CD8-positive, alpha-beta T cell (primary cell): ENCODE measurements at places on chromosomes 16 and 17.
A peak's percentile ranks its signal among the peaks of the same experiment; 100 is the strongest.

GRCh38 chr16:89360760-89361435, 129.5 kb downstream of the ANKRD11 start:
- peak; percentile 69 for DNase-seq

DNA sequence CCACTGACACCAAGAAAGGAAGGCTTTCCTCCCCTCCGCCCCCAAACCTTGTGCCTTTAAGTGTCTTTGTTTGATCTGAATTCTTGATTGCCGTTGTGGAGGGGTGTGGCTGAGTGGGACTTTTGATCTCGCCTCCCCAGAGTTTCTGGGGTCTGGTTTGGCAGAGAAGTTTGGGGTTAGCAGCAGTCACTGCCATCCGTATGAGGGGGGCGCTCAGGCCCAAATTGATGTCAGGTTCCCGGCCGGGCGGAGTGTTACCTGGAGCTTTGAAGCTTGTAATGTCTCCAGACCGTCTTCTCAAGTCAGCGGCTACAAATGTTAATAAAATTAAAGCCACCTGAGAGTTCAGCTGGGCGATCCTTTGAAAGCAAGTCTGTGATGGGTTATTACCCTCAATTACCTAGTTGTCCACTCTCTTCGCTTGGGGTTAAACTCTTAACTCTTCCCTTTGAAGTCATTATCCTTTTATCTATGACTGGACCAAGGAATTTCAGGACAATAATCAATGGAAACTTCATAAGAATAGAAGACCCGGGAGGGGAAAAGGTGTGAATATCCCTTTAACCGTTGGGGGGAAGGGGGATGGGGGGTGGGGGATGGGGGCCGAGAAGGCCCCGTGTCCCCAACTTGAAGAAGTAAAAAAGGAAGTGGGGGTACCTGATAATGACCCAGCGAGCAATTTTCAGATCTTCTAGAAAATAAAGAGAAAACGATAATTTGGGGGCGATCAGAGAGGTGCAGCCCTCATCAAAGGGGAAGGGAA, 31.8 kb upstream of the AXIN2 start:
- no peak for DNase-seq

DNA sequence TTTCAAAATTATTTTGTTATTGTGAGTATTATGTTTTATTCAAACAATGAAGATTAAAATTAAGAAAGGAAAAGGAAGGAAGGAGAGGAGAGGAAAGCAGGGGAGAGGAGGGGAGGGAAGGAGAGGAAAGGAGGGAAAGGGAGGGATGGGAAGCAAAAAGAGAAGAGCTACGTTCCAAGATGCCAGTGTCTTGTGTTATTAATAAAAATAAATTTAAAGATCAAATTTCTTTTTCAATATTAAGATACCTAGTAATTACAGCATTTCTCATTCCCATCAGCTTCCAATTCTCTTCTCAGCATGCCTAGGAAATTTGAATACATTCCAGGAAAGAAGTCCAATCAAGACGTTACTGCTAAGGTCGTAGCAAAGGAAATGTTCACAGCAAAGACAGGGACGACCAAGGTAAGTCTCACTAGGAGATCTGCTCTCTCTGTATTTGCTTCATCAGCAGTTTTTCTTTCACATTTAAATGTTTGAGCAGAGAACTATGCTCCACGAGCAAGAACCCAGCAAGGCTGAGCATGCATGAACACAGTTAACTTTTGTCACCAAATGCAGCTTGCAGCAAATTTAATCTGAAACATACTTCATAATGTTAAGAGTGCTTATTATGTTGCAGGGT, 63.3 kb upstream of the HLF start:
- DNase-seq: no peak

- DNase-seq: no peak
Measured at GRCh38 chr17:45001310-45001709, 33.2 kb upstream of the C1QL1 start.

DNA sequence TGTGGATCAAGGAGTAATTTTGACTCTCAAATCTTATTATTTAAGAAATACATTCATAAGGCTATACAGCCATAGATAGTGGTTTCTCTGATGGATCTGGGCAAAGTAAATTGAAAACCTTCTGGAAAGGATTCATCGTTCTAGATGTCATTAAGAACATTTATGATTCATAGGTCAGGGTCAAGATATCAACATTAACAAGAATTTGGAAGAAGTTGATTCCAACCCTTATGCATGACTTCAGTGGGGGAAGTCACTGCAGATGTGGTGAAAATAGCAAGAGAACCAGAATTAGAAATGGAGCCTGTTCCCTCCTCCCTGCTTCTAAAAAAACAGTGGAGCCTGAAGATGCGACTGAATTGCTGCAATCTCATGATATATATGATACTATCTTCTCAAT, 36.6 kb upstream of the HNF1B start:
- no peak for DNase-seq

- DNase-seq: peak; percentile 85
Measured at GRCh38 chr17:5418858-5419355, 555 bp downstream of the NUP88 start.

DNA sequence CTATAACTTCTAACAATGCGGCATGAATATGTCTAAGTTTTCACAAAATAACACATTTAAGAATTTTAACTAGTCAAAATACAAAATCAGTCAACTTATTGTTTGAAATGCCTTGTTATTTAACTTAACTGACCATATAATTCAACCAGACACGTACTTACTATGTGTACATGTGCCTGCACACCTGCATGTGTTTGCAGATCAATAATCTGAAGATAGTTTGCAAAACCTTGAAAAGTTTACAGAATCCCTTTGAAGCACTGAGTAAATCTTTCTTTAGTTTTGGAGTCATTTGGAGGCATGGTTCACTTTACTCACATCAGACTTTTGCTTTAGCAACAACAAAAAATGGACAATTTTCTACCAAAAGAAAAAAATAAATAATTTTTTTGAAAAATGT, 363.8 kb downstream of the PMP22 start:
- no peak for DNase-seq

GRCh38 chr16:24993722-24994686, 21.2 kb downstream of the ARHGAP17 start:
- DNase-seq: no peak

GRCh38 chr17:7014995-7015958, 2.9 kb downstream of the RNASEK start:
- DNase-seq: peak; percentile 90

DNA sequence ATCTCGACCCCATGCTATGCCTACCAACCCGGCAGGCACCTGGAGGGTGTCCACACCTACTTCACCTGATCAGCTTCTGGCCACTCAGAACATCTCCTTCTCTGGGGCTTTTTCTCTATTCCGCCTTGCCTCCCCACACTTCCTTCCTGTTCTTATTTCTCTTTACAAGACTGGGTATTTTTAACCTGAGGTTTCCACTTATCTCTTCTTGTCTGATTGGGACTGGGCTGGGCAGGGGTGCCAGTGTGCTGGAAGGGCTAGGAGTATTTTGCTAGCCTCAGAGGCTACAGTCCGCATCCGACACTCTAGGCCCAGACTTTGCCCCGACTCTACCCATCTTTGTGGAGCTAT, 26.2 kb upstream of the ZNF652 start:
- peak; percentile 70 for DNase-seq

DNA sequence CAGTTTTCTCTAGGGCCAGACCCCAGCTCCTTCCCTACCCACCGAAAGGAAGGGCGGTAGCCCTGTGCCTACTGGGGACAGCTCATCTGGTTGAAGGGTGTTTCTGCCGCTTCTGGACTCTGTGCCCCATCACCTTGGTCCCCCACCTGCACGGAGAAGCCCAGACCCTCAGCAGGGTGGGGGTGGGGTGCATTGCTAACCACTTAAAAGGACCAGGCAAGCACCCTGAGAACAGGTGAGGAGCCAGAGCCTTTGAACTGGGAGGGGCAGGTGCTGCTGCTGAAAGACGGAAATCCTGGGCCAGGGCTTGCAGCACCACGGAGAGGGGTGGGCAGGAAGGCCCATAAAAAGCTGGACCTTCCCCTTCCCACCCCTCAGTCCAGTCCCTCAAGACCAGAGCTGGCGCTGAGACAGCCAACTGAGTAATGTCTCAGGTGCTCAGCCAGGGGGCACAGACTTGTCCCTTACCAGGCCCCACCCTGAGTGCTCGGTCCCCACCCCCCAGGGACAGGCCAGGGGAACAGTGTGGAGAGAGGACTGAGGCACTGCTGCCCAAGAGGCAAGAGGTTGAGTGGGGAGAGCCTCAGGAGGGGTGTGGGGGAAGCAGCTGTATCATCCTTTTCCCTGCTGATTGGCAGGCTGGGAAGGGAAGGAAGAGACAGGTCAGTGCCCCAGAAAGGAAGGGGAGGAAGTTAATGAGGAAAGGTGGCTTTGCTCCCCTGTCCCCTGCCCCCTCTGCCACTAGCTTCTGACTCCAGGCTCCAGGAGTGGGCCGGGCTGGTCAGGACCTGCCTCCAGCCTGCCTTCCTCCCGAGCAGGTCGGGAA, 10.9 kb upstream of the SP2 start:
- DNase-seq: no peak

DNA sequence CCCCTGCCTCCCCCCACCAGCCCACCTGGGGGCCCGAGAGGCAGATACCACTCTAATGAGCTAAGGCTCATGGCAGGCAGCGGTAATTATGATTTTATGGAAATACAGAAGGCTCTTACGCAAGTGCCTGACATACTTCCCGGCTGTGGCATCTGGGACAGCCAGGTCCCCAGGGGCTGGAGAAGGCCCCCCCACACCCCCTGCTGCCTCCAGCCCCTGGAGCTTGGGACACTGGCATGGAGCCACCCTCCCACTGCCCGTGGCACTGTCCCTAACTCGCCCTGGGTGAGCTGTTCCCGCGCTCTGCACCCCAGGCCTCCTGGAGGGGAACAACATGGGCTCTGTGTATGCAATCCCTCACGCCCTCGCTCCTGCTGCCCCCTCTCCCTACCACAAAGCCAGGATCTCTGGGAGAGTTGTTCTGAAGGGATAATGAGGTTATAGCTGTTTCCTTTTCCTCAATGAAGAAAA, 5.4 kb upstream of the STAC2 start:
- no peak for DNase-seq

DNA sequence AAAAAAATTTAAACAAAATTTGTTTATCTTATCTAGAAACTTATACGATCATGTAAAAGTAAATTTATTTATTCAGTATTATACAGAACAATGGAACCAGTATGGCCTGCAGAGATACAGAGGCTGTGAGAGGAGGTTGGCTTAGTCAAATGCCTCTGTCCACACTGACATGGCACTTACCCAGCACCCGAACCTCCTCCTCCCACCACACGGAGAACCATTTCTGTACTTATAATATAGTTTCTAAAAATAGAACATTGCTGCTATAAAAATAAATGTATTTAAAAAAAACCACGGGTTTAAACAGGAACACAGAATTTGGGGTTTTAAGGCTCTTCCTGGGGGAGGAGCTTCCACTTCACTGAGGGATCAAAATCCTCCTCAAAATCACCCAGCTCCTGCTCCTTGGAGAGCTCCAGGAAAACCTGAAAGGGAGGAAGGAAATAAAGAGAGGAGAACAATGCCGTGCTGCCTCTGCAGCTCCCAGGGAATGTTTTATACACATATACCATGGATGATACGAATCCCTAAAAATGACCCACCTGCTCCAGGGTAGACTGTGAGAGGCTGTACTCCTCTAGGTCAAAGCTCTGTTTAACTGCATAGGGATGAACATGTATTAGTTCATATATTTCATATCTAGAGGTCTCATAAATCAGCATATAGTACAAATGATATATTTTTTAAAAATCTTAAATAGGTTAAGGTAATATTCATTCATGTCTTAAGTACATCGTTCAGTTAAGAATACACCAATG, 87.3 kb downstream of the ABCA8 start:
- no peak for DNase-seq

DNA sequence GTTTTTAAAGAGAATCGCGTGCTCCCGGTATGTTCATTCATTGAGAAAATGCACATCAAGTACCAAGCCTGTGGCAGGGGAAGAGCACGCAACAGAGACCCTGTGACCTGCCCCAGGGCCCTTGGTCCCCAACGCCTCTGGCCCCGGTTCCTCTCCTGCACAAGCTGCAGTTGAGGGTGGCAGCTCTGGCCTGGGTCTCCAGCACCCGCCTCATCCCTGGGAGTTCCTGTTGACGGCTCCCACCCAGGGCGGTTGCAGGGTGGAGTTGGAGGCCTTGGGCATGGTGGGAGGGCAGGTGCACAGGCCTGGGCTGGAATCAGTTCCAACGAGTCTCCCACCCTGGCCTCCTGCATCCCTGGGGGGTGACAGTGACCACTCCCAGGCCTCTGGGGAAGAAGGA, 5.0 kb downstream of the NECAB2 start:
- no peak for DNase-seq

DNA sequence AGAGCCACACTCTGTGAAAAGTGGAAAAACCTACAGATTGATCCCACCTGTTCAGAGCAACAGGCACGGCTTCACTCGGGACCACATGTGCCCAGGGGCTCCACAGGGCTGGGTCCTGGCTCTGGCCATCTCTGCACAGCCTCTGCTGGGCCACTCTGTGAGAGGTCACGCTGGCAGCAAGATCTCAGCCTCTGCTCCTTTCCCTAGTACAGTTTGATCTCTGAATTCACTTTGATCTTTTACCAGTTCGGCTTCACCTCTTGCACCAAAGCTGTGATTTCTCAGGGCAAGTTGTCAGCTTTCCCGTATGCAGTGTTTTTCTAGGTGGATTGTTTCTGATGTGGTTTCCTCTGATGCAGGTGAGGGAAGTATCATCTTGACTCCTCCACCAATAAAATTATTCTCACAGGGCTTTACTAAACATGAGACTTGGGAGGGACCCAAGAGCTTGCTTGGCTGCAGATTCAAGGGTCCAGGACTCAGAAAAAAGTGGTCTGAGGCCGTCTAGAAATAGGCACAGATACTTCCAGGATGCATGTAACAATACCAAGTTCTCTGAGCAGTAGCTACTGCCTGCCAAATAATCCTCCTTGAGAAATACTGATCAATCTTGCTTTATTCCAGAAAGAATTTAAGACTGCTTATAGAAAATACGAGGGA, 24.0 kb upstream of the ALDH3A1 start:
- peak; percentile 34 for DNase-seq

DNA sequence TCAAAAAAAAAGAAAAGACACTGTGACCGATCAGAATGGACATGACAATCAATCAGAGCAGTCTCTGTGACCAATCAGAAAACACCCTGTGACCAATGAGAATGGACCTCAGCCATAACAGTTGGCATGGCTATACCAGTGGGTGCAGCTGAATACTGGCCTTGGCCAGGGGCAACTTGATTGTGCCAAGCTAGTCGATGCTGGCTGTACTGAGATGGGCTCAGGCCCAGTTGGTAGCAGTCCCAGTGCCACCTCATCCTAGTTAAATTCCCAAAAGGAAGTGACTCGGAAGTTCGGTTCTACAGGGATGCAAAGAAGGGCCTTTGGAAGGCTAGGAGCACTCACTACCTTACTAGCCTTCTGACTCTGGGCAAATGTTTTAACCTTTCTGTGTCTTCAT, 37.2 kb upstream of the BCO1 start:
- DNase-seq: no peak

GRCh38 chr17:43383826-43384475, 14.8 kb upstream of the ARL4D start:
- DNase-seq: no peak

- DNase-seq: no peak
Measured at GRCh38 chr16:89190150-89190958, 10.0 kb downstream of the SLC22A31 start.
